Suppressor macrophage treated with lipopolysaccharide for 4 hours (primary cell): ENCODE measurements at places on chromosomes 1 and 21.

DNA sequence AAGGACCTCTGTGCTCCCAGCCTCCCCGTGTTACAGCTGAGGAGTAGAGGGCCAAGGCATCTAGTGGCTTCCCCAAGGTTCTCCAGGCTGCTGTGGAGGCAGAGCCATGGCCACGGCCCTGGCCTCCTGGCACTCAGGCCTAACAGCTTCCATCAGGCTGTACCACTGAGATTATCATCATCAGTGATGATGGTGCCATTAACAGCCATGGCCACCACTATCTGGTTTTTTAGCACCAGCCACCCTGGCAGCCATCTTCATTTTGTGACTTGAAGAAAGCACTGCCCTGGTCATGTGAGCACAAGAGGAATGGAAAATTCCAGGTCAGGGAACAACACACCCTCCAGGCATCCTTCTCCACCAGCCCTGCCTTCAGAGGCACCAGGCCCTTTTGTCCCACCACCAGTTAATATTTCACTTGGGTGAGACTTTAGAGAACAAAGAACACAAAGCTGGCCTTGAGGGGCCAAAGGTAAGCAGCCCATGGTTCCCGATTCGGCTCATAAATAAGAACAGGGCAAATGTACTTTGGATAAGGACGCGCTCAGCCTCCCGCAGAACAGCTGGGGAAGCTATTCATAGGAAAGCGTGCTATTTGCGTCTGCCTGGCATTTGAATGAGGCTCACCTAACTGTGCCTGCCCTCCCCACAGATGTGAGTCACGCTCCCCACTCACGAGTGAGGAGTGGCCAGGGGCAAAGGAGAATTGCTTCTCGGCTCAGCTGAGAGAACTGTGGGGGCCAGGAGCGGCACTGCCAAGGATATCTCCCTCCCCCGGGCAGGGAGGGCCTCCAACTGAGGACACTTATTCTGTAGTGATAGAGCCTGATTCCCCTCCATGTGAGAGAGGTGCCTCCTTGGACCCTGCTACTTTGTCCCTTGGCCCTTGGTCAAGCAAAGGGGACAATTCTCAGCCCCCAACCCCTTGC is 95.6 kb downstream of the CD58 start:
- no peak for DNase-seq

DNA sequence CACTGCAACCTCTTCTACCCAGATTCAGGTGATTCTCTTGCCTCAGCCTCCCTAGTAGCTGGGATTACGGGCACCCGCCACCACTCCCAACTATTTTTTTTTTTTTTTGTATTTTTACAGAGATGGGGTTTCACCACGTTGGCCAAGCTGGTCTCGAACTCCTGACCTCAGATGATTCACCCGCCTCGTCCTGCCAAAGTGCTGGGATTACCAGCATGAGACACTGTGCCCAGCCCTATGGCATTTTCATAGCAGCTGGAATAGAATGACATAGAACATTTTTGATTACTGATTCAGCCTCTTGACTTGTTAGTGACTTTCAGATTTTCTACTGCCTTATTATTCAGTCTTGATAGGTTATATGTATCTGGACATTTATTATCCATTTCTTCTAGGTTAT is 1046.2 kb downstream of the AMY1C start:
- DNase-seq, result no peak

- no peak for DNase-seq
Observed at GRCh38 chr1:53137729-53138128, 4.7 kb downstream of the SLC1A7 start.

DNA sequence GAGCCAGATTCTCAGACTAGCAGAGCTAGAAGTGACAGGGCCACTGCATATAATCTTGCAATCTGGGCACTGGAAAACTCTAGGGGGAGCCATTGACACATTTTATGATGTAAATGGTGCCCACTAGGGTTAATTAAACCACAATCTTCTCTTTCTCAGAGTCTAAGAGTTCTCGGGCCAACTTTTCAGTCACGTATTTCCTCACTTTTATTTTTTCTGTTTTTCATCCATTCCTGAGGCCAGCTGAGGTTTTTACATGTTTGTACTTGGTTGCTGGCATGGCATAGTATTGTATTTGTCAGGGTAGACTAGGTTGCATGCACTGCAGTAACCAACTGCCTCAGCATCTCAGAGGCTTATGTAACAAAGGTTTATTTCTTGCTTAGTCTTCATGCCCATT is 138.2 kb downstream of the ZNF326 start:
- DNase-seq, result peak; percentile 23

- no peak for DNase-seq
Observed at GRCh38 chr1:147504801-147505311, 36.4 kb upstream of the BCL9 start.

DNA sequence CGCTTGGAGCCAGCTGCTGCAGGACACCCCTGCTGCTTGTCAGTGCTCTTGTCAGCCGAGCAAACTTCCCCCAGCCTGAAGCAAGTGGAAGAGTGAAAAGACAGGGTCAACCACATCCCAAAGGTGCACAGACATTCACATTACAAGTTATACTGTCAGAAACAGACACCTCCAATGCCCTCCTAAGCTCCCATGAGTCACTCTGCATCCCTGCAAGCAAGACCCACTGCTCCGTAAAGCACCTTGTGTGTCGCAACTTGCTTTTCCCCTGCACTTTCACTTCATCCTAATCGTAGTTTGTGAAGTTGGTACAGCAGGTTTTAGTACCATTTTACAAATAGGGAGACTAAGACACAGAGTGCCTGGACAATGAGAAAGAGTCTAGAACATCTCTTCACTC is 51.1 kb downstream of the KCNH1 start:
- no peak for DNase-seq

DNA sequence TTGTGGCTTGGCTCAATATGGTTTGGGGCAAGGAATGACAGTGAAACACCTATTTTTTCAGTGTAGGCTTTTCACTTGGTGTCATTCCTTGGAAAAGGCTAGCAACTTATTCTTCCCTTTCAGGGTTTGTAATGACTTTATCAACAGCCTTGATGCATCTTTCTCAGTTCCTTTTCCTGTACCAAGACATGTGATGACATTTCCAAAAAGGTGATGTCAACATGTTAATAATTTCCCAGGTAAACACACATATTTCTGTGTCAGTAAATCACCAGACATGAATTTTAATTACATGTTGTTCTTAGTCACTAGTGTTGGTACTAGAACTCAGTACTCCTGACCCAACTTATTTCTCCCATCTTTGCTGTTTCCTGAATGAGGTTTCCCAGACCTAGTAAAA is 37.8 kb upstream of the RRP15 start:
- DNase-seq, result no peak

DNA sequence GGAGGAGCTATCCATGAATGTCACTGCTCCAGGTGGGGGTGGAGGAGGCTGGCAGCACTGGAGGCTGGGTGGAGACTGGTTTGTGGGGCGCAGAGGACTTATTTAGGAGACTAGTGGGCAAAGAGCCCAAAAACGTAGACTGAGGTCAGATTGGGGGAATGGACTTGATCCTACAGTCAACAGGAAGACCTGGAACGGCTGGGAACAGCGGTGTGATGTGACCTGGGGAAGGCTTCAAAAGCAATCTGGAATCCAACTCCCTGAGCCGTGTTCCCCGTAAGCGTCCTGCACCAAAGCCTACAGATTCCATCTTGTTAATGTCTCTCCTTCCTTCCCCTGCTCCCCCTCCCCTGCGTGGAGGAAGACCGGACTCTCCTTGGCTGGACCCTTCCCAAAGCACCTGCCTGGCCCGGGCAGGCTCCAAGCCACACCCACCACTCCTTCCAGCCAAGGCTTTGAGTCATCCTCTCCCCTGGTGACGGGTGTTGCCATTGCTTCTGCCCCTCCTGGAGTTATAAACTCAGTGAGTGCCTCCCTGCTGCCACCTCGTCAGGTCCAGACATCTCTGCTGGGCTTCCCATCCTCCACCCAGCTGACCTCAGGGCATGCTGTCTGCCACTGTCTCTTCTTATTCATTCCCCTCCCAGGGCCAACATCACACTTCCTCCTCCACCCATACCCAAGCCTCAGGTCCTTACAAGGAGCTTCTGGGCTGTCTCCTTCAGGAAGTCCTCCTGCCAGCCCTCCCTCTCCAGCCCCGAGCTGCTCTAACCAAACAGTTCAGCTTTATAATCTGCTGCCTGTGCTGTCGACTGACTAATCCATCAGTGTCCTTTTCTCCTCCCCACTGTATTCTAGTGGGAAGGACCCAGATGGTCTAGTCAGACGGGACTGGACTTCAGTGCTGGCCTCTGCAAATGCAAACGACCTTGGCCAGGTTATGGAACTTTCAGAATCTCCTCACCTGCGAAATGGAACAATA is 1.6 kb upstream of the CLSTN1 start:
- DNase-seq, result peak; percentile 67

GRCh38 chr1:45272913-45273371 is 53.8 kb upstream of the HPDL start:
- DNase-seq, result peak; percentile 81

DNA sequence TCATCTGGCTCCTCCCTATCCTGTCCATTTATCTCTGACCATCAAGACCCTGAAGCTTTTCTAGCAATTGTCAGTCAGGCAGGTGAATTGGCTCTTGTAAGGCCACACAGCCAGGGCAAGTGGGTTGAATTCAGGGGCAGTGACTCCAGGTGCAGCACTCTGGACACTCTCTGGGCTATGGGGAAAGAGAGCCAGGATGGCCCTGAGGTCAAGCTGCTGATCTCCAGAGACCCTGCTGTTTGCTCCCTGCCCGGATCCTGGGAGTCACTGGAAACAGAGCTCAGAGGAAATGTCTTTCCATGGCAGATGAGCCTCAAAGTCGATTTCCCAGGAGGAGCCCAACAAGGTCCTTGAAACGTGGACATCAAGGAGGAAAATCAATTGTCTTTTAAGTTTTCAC is 184.4 kb downstream of the C1orf94 start:
- no peak for DNase-seq

GRCh38 chr21:37079211-37079824 is 6.3 kb downstream of the TTC3 start:
- DNase-seq, result peak; percentile 50

DNA sequence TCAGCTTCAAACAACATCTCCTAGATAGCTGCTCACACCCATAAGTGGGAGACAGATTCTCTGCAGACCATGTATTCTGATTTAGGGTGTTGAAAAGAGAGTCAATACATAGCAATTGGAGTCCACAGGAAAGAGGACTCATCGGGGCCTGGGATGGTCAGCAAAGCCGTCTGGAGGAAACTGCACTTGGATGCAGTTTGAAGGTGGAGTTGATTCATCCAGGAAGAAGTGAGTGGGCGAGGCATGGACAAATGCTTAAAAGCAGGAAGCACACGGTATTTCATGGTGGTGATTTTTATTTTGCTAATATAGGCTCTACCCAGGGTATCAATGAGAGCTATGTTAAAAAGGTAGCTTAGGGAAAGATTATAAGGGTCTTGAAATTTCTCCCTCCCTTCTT is 36.8 kb upstream of the DIRAS3 start:
- DNase-seq, result no peak

DNA sequence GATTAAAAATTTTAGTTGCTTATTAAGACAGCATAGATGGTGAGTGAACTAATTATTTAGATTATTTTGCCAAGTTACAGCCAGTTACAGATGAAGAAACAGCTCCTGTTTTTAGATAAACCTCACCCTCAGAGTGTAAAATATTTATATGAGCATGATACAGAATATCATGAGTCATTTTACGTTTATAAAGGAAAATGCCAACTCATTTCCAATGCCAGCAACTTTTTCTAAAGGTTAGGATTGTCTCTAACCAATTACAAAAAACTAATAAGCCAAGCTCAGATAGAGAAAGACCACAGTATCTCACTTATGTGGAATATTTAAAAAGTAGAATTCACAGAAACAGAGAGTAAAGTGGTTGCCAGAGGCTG is 590.1 kb downstream of the LTN1 start:
- DNase-seq, result no peak

DNA sequence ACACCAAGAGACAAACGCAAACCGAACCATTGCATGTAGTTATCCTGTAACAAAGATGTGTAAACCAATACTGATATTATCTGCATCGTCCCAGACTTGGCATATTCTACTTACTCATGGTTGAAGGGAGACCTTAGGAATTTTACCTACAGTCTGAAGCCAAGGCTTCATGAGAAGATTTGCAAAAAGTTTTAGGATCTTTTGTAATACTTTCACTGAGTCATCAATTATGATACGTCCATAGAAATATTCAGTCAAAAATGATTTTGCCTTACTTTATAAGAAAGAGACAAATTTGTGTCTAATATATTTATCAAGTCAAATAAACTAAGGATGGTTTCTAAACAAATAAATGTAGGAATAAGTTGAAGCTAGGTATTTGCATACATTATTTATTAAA is 1176.1 kb upstream of the ADGRL2 start:
- DNase-seq, result no peak

DNA sequence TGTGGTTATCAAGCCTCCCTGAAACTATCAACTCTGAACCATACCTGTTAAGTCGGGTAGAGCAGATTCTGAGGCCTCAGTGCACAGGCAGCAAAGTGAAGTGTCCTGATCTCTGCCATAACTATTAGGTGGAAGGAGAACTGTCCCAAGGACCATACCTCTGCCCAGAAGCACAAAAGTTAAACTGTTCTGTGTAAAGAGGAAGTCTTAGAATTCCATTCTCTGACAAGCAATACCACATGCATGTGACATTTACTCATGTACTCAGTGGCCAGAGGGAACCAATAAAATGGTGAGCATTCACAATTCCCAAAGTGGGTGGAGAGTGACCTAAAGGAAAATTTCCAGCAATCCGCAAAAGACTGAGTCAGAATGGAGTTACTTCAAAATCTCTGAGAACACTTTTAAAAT is 61.0 kb downstream of the TOR3A start:
- DNase-seq, result peak; percentile 97

DNA sequence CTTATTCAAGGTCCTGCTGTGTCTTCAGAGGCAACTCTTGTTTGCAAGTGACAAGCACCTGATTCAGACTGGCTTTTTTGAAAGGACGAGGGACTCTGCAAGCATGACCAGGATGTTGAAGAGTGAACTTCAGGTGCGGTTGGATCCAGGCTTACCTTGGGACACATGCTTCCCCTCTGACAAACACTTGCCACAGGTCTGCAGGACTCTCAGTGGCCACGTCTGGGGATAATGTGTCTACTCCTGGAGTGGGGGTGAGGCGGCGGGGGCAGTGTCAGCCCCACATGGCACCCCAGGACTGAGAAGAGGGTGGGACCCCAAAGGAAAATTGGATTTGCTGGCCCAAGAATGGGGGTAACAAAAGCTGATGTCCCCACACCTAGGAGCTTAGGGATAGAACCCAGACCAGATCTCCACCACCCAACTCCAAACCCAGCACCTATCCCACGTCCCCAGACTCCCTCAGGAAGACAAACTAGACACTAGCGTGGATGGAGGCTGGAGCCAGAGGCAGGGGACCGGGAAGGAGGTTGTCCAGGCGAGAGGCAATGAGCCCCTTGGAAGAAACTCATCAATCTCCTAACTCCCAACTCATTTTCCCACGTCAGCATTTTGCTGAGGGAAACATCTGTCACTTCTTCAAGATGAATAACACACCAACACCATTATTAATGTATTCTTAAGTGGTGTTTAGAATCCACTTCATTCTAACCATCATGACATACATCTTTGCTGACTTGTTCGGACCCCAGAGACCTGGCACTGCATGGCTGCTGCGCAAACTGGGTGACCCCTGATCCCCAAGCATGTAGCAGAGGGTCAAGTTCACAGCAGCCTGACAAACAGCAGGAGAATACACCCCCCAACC is 32.0 kb upstream of the LAPTM5 start:
- no peak for DNase-seq
